ENCODE measurements at places on chromosomes 12 and 14.

- no peak overlapping the region for H3K27ac ChIP-seq
- H3K27me3 ChIP-seq = peaks cover 4% of the 10 kb centered on the region
- H3K36me3 ChIP-seq = peaks cover 6% of the 10 kb centered on the region
- H3K4me1 ChIP-seq = no peaks in the 10 kb centered on the region
- DNase-seq = no peak
Measured at GRCh38 chr14:99026471-99026870, 245.5 kb downstream of the BCL11B start.

DNA sequence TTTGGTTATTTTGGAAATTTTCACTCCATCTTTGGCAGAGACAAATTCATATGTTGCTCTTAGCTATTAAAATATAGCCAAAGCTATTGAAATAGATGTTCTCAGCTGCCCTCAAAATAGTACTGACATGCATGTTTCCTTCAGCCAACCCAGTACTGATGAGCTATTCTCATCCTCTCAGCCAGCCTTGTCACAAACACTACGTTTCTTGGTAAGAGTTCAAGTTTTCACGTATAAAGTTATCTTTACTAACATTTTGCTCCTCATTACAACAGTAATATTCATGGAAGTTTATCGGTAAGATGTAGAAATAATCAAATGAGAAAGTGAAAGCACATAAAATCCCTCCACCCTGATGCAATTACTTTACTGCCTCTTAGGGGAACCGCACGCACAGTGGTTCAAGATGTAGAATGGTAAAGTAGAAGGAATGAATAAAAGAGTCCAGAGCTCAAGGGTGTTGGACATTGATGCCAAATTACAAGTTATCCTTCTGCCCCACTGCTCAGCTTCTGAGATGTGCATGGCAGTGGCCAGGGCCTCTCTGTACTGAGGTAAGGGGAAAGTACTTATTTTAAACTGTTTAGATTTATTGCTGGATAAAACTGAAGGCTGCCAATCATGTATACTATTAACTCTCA lies 20.7 kb downstream of the GCH1 start:
- no peaks in the 10 kb centered on the region for H3K36me3 ChIP-seq
- H3K27me3 ChIP-seq = no peaks in the 10 kb centered on the region
- H3K4me1 ChIP-seq = peaks cover 4% of the 10 kb centered on the region
- no peak for DNase-seq
- peak overlapping the region; percentile 32 for H3K27ac ChIP-seq
- H3K4me3 ChIP-seq = peak overlapping the region; percentile 4

DNA sequence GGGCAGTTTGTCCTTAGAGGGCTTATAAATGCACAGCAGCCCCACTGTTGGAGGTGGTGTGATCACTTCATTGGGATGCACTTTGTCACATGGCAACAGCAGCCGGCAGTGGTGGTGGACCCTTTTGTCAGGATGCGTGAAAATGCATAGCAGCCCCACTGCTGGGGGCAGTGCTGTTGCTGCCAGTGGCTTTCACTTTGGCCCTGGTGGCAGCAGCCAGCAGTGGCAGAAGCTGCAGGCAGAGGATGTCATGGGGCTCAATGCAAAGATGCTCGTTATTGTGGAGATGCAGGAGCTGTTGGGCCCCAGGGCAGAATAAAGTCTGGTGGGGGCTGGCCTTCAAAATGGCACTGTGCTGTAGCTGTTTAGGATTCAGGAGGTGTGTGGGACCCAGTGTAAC lies 173.0 kb upstream of the DAAM1 start:
- no peaks in the 10 kb centered on the region for H3K27me3 ChIP-seq
- no peak overlapping the region for H3K4me3 ChIP-seq
- H3K4me1 ChIP-seq = no peaks in the 10 kb centered on the region

GRCh38 chr12:6069437-6070093 lies 54.9 kb downstream of the VWF start:
- H3K27ac ChIP-seq = no peak overlapping the region
- no peak overlapping the region for H3K4me3 ChIP-seq
- H3K36me3 ChIP-seq = no peaks in the 10 kb centered on the region

- H3K36me3 ChIP-seq = no peaks in the 10 kb centered on the region
- no peak overlapping the region for H3K4me3 ChIP-seq
- no peak overlapping the region for H3K27ac ChIP-seq
- H3K4me1 ChIP-seq = peaks cover 14% of the 10 kb centered on the region
- DNase-seq = no peak
Measured at GRCh38 chr12:108768591-108769500, 37.5 kb upstream of the CORO1C start.

GRCh38 chr14:90625445-90625844 lies 190.8 kb downstream of the TTC7B start:
- no peak overlapping the region for H3K4me3 ChIP-seq
- peaks cover 40% of the 10 kb centered on the region for H3K4me1 ChIP-seq
- no peak for DNase-seq

- no peaks in the 10 kb centered on the region for H3K27me3 ChIP-seq
- DNase-seq = no peak
- H3K4me3 ChIP-seq = peak overlapping the region; percentile 95
- H3K36me3 ChIP-seq = no peaks in the 10 kb centered on the region
Measured at GRCh38 chr14:81169711-81170103, 51.1 kb downstream of the GTF2A1 start.

DNA sequence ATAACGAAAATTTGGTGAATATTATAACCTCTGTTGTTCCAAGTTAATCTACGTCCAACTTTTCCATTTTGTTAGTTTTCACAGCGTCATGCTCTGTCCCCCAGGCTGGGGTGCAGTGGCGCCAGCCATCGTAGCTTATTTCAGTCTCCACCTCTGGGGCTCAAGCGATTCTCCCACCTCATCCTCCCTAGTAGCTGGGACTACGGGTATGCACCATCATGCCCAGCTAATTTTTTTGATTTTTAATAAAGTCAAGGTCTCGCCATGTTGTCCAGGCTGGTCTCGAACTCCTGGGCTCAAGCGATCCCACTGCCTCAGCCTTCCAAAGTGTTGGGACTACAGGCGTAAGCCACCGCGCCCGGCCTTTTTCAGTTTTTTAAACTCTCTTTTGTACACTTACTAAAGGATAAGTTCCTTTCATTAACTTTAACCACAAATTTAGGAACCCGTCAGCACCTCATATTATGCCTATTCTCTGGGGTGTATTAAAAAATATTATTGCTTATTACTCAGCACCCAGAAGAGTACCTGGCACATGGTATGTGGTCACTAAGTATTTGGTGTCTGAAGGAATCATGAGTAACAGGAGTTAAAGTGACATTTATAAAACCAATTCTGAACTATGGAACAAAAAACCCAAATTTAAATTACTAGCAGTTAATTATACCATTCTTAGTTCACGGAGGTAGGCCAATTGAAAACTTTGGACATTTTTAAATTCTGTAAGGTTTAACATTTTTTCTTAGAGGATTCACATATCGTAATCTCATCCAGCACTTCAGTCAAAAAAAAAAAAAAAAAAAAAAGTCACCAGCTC lies 925 bp upstream of the MIPOL1 start:
- H3K36me3 ChIP-seq = no peaks in the 10 kb centered on the region
- H3K4me3 ChIP-seq = peak overlapping the region; percentile 99
- DNase-seq = no peak
- peaks cover 25% of the 10 kb centered on the region for H3K4me1 ChIP-seq
- H3K27me3 ChIP-seq = peaks cover 6% of the 10 kb centered on the region

DNA sequence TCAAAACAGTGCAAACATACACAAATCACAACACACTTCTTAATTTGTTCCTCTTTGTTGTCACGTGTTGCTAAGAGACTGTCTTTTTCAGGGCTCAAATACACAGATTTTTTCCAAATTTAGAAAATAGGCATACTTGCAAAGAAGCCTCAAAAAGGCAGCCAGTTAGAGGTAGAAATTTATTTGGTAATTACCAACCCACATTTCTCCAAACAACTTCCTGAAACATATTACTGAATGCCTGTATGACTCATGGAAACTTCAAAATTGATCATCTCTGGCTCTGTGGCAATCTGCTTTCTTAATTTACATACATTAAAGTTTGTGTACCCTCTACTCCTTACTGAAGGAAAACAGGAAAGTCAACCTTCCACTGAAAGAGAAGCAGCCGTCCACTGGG lies 36.4 kb downstream of the PPM1H start:
- H3K27ac ChIP-seq = peak overlapping the region; percentile 91
- peak overlapping the region; percentile 70 for H3K4me3 ChIP-seq
- no peaks in the 10 kb centered on the region for H3K27me3 ChIP-seq
- peaks cover 20% of the 10 kb centered on the region for H3K36me3 ChIP-seq

GRCh38 chr12:24431872-24432271 lies 482.4 kb upstream of the SOX5 start:
- peaks cover 11% of the 10 kb centered on the region for H3K36me3 ChIP-seq
- no peaks in the 10 kb centered on the region for H3K4me1 ChIP-seq
- peaks cover 27% of the 10 kb centered on the region for H3K27me3 ChIP-seq
- H3K4me3 ChIP-seq = no peak overlapping the region

- no peak for DNase-seq
- H3K27me3 ChIP-seq = no peaks in the 10 kb centered on the region
- peaks cover 12% of the 10 kb centered on the region for H3K36me3 ChIP-seq
- peak overlapping the region; percentile 10 for H3K27ac ChIP-seq
- H3K4me3 ChIP-seq = no peak overlapping the region
Measured at GRCh38 chr14:73424453-73424852, 33.9 kb downstream of the NUMB start.

DNA sequence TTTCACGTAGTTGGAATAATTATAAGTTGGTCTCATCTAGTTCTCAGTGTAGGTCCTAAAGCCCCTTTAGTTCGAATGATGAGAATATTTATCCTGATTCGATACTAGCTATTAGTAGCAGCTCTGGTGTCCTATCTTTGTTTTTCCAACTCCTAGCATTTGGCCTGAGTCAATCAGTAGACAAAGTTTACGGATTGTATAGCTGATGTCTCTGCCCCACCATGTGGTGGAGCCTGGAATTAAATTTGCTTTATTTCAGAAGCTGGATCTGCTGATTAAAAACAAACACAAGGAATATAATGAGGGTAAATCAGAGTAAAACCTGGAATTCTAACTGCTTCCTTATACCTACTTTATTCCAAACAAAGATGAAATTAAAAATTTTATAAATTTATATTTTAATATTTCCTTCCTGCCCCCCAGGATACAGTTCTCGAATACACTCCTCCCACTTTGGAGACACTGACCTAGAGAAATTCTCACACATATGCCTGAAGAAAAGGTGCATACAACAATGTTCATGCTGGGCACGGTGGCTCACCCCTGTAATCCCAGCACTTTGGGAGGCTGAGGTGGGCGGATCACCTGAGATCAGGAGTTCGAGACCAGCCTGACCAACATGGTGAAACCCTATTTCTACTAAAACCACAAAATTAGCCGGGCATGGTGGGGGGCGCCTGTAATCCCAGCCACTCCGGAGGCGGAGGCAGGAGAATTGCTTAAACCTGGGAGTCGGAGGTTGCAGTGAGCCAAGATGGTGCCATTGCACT lies 7.6 kb upstream of the BRMS1L start:
- no peak overlapping the region for H3K27ac ChIP-seq
- H3K4me1 ChIP-seq = no peaks in the 10 kb centered on the region
- no peaks in the 10 kb centered on the region for H3K36me3 ChIP-seq
- H3K27me3 ChIP-seq = no peaks in the 10 kb centered on the region
- no peak for DNase-seq

- peaks cover 4% of the 10 kb centered on the region for H3K4me1 ChIP-seq
- H3K27me3 ChIP-seq = peaks cover 21% of the 10 kb centered on the region
- H3K27ac ChIP-seq = no peak overlapping the region
- no peak for DNase-seq
- no peak overlapping the region for H3K4me3 ChIP-seq
Measured at GRCh38 chr14:85483652-85484051, 46.3 kb upstream of the FLRT2 start.

DNA sequence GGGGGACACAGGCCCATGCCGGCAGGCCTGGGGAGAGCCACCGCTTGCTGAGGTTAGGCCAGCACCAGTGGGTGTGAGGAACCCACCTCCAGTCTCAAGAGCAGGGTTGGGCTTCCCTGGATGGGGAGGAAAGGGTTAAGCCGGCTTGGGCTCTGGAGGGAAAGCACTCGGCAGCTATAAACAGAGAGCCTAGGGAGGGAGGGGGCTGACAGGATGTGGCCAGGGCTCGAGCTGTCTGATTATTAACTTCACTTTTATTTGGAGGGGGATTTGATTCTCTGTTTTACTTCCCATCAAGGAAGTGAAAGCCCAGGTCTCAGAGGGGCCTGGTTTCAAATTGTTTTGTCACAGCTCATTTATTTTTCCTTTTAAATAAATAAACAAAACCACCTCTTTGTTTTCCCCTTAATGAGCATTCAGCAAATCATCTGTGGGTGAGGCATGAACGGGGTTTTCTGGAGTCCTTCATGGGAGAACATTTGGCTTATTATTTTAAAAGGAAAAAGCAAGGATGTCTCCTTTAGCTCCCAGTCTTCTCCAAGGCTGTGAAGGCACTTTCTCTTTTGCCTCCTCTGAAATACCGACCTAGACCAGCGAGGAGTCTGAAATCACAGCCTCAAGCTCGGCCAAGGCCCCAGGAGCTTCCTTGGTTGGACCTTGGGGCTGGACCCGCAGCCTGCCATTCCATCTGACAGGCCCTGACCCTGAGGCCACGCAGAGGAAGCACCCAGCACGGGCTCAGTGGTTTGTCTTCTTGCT lies 21.9 kb upstream of the ZFP36L1 start:
- H3K27ac ChIP-seq = peak overlapping the region; percentile 91
- H3K36me3 ChIP-seq = no peaks in the 10 kb centered on the region
- no peaks in the 10 kb centered on the region for H3K27me3 ChIP-seq
- peak; percentile 76 for DNase-seq
- peak overlapping the region; percentile 70 for H3K4me3 ChIP-seq

DNA sequence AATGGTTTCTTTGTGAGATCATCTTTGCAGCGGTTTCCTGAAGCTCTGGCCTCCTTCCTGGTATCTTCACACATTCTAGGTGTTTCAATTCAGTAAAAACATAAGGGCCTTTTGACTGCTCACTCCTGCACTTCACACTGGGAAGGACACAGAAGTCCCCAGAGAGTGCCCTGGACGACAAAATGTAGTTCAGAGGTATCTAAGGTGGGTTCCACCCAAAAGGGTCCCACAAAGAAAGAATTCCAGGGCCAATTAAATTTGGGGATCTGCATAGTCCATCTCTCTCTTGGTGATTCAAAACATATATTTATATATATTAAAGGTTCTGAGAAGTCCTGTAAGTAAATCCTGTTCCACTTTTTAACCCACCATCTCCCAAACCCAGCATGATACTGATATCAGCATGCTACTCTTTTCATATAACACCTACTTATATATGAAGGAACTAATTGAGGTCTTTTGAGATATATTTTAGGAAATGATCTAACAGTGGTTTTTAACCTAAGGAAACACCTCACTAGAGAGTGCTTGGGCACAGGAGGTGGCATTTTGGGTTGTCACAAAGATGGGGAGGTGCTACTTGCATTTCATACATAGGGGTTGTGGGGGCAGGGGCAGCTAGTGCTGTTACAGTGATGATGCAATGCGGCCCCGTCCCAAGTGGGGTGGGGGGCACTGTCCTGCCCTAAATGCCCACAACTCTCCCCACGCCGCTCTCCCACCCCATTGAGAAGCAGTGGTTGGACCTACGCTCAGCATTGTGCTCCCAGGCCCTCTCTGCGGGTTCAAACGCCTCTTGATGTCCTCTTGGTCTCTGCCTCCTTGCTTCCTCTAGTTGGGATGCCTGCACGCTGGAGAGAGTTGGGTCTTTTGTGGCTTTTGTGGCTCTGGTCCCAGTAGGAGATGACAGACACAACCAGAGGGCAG lies 109.4 kb downstream of the ARF6 start:
- DNase-seq = no peak
- peak overlapping the region; percentile 86 for H3K4me3 ChIP-seq
- H3K27me3 ChIP-seq = no peaks in the 10 kb centered on the region
- peak overlapping the region; percentile 98 for H3K27ac ChIP-seq

- no peaks in the 10 kb centered on the region for H3K4me1 ChIP-seq
- peak overlapping the region; percentile 65 for H3K27ac ChIP-seq
- H3K36me3 ChIP-seq = no peaks in the 10 kb centered on the region
- DNase-seq = no peak
Measured at GRCh38 chr12:105253866-105254513, 18.0 kb upstream of the APPL2 start.

Data from type B pancreatic cell (in vitro differentiated cells).